T-cell (primary cell): ENCODE measurements at places on chromosomes 7 and 10.

- no peaks in the 10 kb centered on the region for H3K36me3 ChIP-seq
- H3K4me1 ChIP-seq, result no peaks in the 10 kb centered on the region
- peaks cover 2% of the 10 kb centered on the region for H3K27me3 ChIP-seq
- H3K4me3 ChIP-seq, result no peak overlapping the region
- no peak for DNase-seq
- H3K27ac ChIP-seq, result no peak overlapping the region
Observed at GRCh38 chr7:17618652-17618974, 320.2 kb downstream of the AHR start.

GRCh38 chr10:118307859-118308258 is 34.3 kb downstream of the FAM204A start:
- H3K4me1 ChIP-seq, result no peaks in the 10 kb centered on the region
- DNase-seq, result no peak
- no peak overlapping the region for H3K27ac ChIP-seq
- H3K36me3 ChIP-seq, result peaks cover 59% of the 10 kb centered on the region
- H3K27me3 ChIP-seq, result no peaks in the 10 kb centered on the region
- no peak overlapping the region for H3K4me3 ChIP-seq

DNA sequence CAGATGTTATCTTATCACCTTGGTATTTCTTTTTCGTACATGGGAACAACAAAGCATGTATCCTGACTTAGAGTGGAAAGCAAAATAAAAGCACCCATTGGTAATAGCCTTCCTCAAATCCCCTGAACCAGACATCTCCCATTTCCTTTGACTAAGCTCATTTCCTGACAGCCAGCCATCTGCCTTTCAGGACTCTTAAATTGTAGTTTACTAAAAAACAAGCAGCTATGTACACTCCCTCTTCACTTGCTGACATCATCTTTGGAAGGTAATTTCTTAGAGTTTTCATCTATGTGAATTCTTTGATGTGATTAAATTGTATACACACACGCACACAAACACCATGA is 40.7 kb downstream of the ARL4A start:
- no peaks in the 10 kb centered on the region for H3K27me3 ChIP-seq
- H3K27ac ChIP-seq, result no peak overlapping the region
- DNase-seq, result no peak
- H3K4me3 ChIP-seq, result no peak overlapping the region

DNA sequence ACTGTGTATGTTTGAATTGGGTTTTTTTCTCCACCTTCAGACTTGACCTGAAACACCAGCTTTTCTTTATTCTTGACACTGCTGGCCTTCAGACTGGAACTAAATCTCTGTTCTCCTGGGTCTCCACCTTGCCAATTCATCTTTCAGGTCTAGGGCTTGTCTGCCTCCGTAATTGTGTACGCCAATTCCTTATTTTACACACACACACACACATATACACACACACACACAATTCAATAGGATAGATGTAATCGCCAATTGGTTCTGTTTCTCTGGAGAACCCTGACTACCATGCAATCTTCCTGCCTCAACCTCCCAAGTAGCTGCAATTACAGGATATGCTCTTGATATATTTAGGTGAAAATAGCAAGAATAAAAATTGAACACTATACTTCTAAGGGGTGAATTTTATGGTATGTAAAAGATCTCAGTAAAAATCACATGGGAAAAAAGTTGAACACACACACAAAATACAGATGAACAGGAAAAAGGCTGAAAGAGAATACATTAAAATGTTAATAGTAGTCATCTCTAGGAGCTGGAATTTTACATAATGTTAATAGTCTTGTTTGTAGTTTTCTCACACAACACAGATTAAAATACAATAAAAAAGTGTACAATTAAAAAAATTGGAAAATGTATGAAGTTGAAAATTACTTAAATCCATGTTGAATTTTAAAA is 6.6 kb upstream of the VCL start:
- peaks cover 10% of the 10 kb centered on the region for H3K4me1 ChIP-seq
- H3K4me3 ChIP-seq, result no peak overlapping the region
- H3K27me3 ChIP-seq, result no peaks in the 10 kb centered on the region
- peak overlapping the region; percentile 27 for H3K27ac ChIP-seq
- no peak for DNase-seq

DNA sequence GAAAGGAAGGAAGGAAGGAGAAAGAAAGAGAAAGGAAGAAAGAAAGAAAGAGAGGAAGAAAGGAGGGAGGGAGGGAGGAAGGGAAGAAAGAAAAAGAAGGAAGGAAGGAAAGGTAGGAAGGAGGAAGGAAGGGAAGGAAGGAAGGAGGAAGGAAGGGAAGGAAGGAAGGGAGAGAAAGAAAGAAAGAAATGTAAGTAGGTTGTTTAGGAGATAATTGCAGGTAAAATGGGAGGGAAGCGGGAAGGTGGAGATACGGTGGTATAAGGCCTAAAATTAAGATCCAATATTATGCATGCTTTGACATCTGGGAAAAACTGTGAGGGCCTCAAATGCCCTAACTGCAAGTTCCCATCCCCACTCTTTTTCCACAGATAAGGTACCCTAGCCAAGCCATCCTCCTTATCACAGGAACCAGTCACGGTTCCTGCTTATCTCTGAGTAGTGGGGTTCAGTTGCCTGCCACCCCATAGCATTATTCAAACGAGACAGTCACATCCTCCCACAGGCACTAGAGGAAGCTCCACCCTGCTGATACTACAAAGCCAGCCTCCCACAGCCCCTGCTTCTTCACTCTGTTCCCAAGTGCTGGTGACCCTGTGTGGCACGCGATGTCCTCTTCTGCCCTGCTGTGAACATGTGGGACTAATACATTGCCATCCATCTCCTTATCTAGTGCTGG is 28.7 kb downstream of the ST8SIA6 start:
- DNase-seq, result peak; percentile 37
- no peak overlapping the region for H3K4me3 ChIP-seq
- H3K4me1 ChIP-seq, result peaks cover 65% of the 10 kb centered on the region
- H3K27me3 ChIP-seq, result no peaks in the 10 kb centered on the region

DNA sequence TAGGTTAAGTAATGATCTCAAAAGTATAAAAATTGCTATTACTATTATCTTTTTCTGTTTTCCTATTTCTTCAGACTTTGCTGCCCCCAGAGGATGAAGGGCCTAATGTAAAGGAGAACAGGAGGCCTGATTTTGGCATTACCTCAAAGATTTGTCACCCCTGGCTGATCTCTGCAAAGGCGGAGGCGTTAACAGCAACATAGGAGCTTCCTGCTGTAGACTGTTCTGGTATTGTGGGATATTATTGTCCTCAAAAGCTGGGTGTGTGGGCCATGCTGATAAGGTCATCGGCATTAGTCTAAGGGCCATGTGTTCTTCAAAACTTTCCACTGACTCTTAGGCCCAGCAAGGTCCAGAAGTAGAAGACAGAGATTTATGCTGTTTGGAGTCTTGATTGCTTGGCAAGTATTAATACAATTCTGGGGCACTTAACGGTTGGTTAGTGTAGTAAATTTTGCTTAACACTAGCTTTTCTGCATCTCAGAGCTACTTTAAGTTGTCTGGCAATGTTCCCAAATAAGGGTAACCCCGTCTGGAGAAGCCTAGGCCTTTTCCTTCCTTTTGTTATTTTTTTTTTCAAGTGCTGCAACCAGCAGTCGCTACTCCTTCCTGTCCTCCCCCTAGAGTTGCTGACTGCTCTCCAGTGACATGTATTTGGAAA is 14.0 kb upstream of the ENTPD1 start:
- H3K36me3 ChIP-seq, result no peaks in the 10 kb centered on the region
- no peak for DNase-seq
- H3K4me3 ChIP-seq, result no peak overlapping the region
- H3K4me1 ChIP-seq, result no peaks in the 10 kb centered on the region
- H3K27me3 ChIP-seq, result peaks cover 9% of the 10 kb centered on the region

- H3K4me3 ChIP-seq, result no peak overlapping the region
- H3K27me3 ChIP-seq, result no peaks in the 10 kb centered on the region
- H3K4me1 ChIP-seq, result peaks cover 2% of the 10 kb centered on the region
- DNase-seq, result no peak
- H3K27ac ChIP-seq, result no peak overlapping the region
- H3K36me3 ChIP-seq, result no peaks in the 10 kb centered on the region
Observed at GRCh38 chr10:127945948-127946711, 39.2 kb downstream of the PTPRE start.

DNA sequence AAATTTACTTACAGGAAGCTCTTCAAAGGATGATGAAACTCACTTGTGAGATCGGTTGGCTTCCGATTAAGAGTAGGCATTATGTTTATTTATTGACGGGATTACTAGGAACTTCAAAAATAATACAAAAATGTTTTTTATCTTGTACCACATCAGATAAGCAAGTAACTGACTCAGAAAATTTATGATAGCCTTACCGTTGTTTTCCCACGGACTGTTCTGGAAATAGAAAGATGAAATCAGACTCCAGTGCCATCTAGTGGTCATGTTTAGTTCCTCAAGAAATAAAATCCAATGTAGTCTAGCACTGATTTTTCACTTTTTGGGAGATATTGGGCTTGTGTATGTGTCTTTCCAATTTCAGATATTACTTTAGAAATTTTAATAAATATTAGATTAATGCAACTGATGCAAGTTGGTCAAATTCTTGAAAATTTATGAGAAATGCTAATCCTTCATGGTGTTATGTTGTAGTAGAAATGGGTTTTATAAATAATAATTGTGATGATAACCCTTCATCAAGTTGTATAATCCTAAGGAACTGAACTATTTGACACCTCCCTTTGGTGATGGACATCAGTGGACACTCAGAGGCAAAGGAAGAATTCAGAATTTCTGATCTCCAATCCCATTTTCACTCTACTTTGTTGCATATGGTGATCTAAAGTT is 168.8 kb downstream of the TMEM26 start:
- peak overlapping the region; percentile 3 for H3K4me3 ChIP-seq
- DNase-seq, result no peak
- no peaks in the 10 kb centered on the region for H3K36me3 ChIP-seq

- no peaks in the 10 kb centered on the region for H3K36me3 ChIP-seq
- no peak for DNase-seq
- no peaks in the 10 kb centered on the region for H3K27me3 ChIP-seq
- no peaks in the 10 kb centered on the region for H3K4me1 ChIP-seq
Observed at GRCh38 chr7:10128748-10129147, 844.9 kb upstream of the PHF14 start.

GRCh38 chr7:143504215-143504936 is 26.7 kb downstream of the TAS2R41 start:
- H3K4me1 ChIP-seq, result no peaks in the 10 kb centered on the region
- H3K27me3 ChIP-seq, result no peaks in the 10 kb centered on the region
- no peak for DNase-seq
- H3K36me3 ChIP-seq, result no peaks in the 10 kb centered on the region
- H3K27ac ChIP-seq, result no peak overlapping the region

DNA sequence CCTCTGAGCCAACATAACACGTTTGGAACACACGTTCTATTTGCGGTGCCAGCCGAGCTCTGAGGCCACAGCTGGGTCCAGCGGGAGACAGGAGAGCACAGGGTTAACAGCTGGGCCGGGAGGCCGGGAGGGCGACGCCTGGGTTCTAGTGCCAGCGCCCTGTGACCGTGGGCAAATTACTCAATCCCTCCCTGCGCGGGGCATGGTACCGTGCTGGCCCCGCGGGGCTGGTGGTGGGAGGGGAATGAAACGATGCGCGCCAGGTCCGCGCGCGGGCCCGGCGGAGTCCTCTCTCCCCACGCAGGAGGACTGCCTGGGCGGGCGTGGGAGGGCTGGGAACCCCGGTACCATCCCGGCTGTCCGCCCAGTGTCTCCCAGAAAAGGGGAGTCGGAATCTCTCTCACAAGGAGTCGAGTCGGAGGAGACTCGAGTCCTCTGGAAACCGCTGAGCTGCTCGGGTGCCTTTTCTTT is 30.4 kb downstream of the LEP start:
- H3K36me3 ChIP-seq, result no peaks in the 10 kb centered on the region
- no peak overlapping the region for H3K4me3 ChIP-seq
- no peak for DNase-seq
- no peaks in the 10 kb centered on the region for H3K27me3 ChIP-seq

DNA sequence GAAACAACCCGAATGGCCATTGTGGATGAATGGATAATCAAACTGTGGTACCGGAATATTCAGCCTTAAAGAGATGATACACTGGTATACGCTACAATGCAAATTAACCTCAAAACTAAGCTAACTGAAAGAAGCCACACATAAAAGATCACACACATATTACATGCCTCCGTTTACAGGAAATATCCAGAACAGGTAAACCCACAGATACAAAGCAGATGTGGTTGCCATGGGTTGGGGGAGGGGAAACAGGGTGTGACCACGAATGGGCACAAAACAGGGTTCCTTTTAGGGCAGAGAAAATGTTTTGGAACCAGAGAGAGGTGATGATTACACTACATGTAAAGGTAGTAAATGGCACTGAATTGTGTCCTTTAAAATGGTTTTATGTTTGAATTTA is 16.6 kb downstream of the ESYT2 start:
- H3K27me3 ChIP-seq, result no peaks in the 10 kb centered on the region
- H3K4me3 ChIP-seq, result peak overlapping the region; percentile 18
- DNase-seq, result peak; percentile 78
- H3K27ac ChIP-seq, result peak overlapping the region; percentile 88

DNA sequence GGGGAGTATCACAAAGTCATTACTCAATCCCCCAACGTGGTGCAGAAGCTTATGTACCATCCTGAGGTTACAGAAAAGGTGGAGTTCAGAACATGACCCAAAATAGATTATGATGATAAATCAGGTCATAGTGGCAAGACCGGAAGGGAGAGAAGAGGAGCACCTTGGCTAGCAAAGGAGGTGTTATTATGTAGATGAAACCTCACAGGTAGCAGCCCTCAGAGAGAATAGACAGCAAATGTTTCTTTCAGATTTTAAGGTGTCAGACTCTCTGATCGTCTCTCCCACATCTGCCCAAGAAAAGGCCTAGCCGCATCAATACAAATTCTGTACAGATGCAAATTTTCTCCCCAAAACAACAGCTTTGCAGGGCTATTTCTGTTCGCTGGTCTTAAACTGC is 88.3 kb upstream of the SEMA3D start:
- no peaks in the 10 kb centered on the region for H3K36me3 ChIP-seq
- no peak overlapping the region for H3K27ac ChIP-seq
- DNase-seq, result no peak
- no peaks in the 10 kb centered on the region for H3K27me3 ChIP-seq
- no peak overlapping the region for H3K4me3 ChIP-seq

- H3K4me3 ChIP-seq, result no peak overlapping the region
- no peak overlapping the region for H3K27ac ChIP-seq
- H3K36me3 ChIP-seq, result no peaks in the 10 kb centered on the region
- H3K27me3 ChIP-seq, result peaks cover 14% of the 10 kb centered on the region
Observed at GRCh38 chr10:71684356-71685173, 35.0 kb downstream of the C10orf105 start.

GRCh38 chr7:12244129-12244528 is 33.0 kb downstream of the TMEM106B start:
- no peak overlapping the region for H3K4me3 ChIP-seq
- no peak overlapping the region for H3K27ac ChIP-seq
- no peaks in the 10 kb centered on the region for H3K4me1 ChIP-seq
- H3K36me3 ChIP-seq, result no peaks in the 10 kb centered on the region
- H3K27me3 ChIP-seq, result no peaks in the 10 kb centered on the region

DNA sequence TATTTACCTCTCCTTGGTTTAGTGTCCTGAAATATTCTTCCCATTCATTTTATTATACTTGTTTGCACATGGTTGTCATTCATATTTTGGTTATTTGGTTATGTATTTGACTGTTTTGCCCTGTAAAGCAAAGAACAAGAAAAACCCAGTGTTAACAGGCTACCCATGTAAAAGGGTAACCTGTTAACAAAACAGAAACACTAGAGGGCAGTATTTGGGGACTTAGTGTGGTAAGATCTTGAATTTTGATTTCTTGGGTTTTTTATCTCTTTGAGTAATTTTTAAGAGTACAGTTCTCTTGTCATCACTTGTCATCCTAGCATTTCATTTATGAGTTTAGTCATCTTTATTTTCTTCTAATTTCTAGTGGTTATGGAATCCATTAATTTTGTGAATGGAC is 51.3 kb downstream of the POLL start:
- no peaks in the 10 kb centered on the region for H3K4me1 ChIP-seq
- H3K27me3 ChIP-seq, result no peaks in the 10 kb centered on the region
- H3K27ac ChIP-seq, result no peak overlapping the region
- H3K36me3 ChIP-seq, result peaks cover 7% of the 10 kb centered on the region
